ENCODE measurements at places on chromosomes 1 and 21.

DNA sequence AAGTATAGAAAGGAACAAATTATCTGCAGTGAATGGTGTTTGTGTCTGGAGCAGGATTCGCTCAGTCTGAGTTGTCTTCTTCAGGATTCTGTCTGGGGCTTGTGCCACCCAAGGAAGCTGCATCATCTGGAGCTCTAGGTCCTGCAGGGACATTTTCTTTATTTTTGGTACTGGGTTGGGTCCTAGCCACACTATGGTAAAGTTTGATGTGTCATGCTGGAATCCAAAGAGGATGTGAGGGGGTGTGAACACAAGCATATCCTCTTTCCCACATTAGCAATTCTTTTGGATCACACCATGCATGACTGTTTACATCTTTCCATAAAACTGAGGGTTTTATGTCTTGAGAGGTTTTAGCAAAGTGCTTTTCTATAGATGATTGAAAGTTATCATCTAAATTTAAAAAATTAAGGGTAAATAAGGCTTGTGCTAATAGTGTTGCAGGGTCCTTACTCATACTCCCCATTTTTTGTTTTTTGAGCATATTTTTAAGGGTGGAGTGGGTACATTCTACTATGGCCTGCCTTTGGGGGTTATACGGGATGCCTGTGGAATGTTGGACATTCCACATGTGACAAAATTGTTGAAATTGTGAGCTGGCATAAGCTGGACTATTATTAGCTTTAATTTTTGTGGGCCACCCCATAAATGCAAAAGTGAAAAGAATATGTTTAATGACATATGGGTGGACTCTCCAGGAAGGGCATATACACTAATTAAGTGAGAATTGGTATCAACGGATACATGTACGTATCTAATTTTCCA, 152.0 kb upstream of the HMCN1 start:
- DNase-seq, result no peak

- DNase-seq, result no peak
Observed at GRCh38 chr1:76038287-76039004, 36.1 kb upstream of the ST6GALNAC3 start.

DNA sequence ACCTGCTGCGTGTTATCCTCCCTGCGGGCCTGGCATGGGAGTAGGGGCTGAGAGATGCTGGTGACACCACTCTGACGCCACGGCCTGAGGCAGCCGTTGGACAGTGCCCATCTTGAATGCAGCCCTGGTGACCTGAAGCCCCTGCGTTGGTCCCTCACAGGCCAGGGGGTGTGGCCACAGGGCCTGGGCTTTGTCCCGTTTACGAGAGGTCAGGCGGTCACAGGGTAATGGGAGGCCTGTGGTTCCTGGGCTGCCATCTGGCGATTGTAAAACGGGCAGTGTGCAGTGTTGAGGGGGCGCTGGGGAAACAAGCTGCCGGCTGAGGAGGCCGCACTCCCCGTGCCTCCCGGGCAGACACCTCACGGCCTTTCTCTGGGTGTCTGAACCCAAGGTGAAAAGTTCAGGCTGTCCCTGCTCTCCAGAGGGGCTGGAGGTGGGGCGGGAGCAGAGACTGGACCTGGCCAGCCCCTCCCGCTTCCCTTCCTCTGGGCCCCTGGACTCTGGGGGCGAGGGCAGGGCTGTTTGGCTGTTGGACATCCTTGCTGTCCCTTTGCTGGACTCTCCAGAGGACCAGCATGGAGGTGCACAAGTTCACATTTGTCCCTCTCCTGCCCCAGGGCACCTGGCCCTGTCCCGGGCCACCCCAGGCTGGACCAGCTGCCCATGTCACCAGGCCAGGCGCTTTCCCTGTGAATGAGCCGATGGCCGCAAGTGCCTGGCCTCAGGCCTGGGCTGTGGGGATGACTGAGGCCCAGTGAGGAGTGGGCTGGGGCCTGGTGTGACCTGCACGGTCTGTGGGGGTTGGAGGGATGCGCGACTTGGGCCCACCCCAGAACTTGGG, 42.4 kb downstream of the SKI start:
- no peak for DNase-seq

DNA sequence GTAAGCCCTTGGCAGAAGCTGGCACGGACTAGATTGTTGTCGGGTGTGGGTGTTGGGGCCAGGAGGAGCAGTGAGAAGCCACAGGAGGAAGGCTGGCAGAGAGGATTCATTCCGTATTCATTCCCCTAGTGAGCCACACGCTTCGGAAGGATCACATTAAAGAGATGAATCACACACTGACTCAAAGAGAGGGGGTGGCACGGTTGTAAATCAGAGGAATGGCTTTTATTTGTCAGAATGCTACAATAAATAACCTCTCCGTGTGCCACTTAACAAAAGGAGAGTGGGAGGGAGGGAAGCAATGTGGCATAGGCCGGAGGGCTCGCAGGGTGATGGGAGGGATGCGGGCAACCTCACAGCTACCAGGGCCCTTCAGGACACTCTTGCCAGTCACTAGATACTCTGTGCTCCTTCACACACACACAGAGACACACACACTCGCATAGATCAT, 135.5 kb downstream of the HIVEP3 start:
- no peak for DNase-seq

DNA sequence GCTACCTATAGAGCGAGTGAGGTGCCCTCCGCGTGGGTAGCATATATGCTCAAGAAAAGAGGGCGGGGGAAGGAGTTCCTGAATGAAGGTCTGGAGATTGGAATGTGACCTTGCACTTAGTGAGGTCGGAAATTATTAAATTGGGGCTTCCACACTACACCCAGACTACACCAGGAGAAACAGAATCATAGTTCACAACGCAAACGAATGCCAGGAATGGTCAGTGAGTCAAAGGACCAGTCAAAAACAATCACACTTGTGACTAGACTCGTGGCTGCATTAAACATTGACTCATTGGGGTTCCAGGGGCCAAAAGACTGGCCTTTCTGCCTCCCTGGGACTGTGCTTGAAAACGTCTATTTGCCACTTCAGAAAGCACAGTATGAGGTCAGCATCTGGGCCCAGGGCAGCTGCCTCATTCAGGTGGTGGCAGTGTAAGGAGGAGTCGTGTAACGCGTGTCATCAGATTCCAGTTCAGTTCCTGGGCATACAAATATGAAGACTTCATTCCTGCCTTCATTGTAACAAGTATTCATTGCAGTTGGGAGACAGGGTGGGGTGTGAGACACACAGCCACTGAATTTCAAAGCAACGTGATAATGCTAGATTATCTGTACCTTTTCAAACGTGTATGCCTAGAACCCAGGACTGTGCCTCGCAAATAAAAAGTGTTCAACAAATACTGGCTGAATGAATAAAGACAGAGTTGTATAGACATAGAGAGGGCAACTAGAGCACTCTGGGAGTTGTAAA, at the start of gene YOD1:
TSS of gene YOD1 (minus strand) at position 18 of the 753 bp plus-strand sequence. CDS start 178 bp downstream, outside the sequence.
- no peak for DNase-seq

All from T-helper 17 cell (primary cell).